ENCODE measurements at places on chromosomes 6 and 20. TPM values are rescaled to one million over a fixed set of nuclear protein-coding genes. Genes with fewer than 3 reads are reported as not detected.

DNA sequence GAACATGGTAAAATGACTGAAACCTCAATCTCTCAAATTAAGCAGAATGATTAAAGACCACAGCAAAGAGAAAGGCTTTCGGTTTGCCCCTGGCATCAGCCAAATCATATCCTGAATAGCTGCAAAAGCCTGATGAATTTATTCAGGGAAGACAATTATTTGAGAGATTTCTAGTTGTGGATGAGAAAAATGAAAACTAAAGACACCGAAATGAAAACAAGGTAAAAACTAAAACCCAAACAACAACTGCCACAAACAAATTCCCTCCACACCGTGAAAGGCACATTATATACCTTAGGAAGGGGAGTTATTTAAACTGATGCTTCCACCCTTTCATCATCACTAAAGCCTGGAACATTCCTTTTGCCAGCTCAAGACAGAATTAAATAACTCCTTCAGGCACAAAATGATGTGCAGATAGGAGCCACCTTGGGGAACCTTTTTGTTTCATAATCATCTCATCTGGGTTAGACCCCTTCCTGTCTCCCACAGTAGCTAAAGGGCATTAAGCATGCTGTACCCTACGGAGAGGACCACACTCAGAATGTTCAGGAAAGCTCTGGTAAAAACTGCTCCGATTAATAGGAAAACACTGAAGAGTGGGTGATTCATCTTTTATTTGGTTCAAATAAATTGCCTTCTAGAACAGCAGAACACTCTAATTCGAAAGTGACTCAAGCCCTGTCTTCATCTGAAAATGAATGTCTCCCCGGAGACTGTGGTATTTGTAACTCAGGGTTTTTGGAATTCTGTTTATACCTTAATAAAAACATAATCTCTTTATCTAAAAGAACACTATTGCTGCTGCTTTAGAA lies 9.1 kb upstream of the ANKRD60 start:
- peak; percentile 39 for DNase-seq

DNA sequence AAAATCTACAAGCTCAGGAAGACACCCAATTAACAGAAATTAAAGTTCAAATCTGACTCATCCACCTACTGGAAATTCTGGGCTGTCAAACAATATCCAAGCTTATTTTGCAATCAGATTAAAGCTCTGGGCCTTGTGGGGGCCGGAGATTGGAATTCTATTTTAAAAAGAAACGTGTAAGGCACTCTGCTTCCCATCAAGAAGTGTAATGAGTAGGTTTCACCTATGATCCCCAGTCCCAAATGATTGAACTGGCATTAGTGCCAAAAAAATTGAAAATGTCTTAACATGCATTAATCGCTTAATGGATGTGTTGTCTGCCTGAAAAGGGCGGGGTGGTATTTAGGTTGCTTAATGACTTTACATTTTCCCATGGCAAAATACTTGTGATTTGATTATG lies 542.4 kb upstream of the BTBD3 start:
- DNase-seq: no peak

Gene CFAP61
- total RNA-seq: 2.1 TPM

Gene ZDHHC14
- 1.1 TPM for total RNA-seq

DNA sequence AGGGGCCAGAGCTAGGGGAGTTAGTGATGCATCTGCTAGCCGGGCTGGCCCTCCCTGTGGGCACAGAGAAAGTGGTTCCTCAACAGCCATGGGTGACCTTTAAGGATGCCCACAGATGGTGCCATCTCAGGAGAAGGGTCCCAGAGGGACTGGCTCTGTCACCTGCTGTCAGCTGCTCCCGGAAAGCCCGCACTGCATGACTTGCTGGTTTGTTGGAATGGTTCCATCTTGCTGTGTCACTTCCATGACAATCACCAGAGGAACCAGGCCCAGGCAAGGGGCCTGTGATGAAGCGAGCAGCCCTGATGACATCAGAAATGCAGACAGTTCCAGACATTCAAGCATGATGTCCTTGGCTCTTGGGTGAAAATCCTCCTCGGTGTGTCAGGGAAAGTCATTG lies 125.2 kb downstream of the PHACTR3 start:
- no peak for DNase-seq

- DNase-seq: no peak
These were observed 17.2 kb upstream of the TBC1D20 start for GRCh38 chr20:479487-479886.

Gene CTNNBL1
- total RNA-seq: 30.4 TPM

Gene LPA
- total RNA-seq: not detected

- DNase-seq: no peak
These were observed 1.6 kb downstream of the ADGRB3 start for GRCh38 chr6:68636666-68637065.

Gene OPRM1
- total RNA-seq: not detected

GRCh38 chr6:135013211-135013610 lies 41.4 kb downstream of the HBS1L start:
- no peak for DNase-seq

Gene GSTA2
- not detected for total RNA-seq

DNA sequence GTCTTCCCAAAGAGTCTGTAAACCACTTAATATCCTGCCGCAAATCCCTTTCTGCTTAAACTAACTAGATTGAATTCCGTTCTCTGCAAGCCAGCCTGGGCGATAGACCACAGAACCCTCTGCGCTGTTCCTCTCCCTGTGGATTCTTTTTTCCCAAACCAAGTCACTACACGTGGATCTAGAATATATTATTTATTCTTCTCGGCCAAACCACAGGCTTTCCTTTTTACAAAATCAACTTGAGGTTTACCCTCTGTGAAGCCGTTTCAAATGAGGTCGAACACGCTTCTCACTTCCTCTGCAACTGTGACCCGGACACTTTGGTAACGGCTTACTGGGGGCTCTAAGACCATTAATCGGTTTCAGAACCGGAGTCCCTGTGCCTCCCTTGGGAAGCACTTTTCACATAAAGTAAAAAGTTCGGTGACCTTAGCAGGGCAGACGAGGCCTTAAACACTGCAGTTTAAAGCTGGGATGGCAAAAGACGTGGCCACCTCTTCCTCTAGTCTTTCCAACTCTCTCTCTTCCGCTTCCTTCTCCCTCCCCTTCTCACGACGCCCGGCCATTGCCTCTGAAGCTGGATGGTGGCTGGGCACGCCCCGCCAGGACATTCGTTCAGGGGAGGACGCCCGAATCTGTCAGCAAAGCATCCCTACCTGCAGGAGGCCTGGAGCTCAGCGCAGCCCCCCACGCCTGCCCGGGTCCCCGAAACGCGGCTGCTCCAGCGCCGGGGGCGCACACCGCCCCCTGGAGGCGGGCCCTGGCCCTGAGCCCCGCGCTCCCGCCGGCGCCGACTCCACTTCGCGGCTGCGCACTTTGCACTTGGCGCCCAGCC lies 55.0 kb upstream of the FOXC1 start:
- DNase-seq: peak; percentile 89

Gene ENPP4
- 7.3 TPM for total RNA-seq

Gene MLN
- not detected for total RNA-seq

Gene KHDRBS2
- total RNA-seq: not detected

GRCh38 chr20:13267231-13267630 lies 46.2 kb downstream of the ISM1 start:
- DNase-seq: peak; percentile 45

- DNase-seq: no peak
These were observed 14.9 kb downstream of the AARS2 start for GRCh38 chr6:44298055-44298803.

DNA sequence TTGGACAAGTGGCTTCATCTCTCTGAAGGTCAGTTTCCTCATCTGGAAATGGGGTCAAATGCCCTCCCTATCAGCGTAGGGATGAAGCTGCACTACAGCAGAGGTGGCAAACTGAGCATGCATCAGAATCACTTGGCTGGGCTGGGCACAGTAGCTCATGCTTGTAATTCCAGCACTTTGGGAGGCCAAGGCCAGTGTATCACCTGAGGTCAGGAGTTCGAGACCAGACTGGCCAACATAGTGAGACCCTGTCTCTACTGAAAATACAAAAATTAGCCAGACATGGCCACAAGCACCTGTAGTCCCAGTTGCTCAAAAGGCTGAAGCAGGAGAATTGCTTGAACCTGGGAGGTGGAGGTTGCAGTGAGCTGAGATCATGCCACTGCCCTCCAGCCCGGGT lies 6.7 kb upstream of the MMP9 start:
- DNase-seq: no peak

DNA sequence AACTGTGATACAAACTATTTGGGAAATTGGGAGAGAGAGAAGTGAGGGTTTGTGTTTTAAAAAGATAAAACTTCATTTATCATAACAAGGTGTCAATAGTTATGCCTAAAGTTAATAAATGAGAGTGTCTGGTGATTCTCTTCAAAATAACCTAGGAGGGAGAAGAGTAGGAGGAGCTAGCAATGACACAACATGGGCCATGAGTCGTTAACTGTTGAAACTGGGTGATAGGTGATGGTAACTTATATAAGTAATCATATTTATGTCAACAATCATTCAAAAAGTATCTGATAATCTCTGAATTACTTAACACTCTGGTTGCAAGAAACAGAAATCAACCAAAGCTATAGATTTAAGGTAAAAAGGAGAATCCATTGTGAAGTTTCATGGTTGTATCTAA lies 46.8 kb upstream of the INSM1 start:
- DNase-seq: no peak

Gene SLC22A7
- total RNA-seq: not detected

Gene CRISP2
- not detected for total RNA-seq

DNA sequence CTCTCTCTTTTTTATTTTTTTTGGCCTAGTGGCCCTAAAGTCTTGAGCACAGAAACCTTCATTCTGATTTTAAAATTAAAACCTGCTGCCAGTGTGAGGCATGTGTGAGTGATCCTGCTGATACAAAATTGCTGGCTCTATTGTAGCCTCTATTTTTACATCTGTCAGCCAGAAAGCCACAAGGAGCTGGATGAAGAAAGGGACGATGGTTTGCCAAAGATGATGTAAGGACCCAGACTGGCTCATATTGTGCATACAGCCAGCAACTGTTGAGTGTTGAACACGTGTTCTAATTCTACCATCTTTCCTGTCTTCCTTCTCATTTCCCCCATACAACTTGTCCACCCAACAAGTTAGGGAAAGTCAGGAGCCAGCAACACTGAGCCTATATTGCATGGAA lies 40.8 kb upstream of the ATXN1 start:
- DNase-seq: peak; percentile 90

Gene SIRPB1
- 0.19 TPM for total RNA-seq

Gene IMPG1
- total RNA-seq: not detected
